Brain microvascular endothelial cell (primary cell): ENCODE measurements at places on chromosomes 3 and 15.
A peak's percentile ranks its signal among the peaks of the same experiment; 100 is the strongest.

GRCh38 chr3:173983343-173983742 lies 585.8 kb downstream of the NLGN1 start:
- DNase-seq, result no peak

DNA sequence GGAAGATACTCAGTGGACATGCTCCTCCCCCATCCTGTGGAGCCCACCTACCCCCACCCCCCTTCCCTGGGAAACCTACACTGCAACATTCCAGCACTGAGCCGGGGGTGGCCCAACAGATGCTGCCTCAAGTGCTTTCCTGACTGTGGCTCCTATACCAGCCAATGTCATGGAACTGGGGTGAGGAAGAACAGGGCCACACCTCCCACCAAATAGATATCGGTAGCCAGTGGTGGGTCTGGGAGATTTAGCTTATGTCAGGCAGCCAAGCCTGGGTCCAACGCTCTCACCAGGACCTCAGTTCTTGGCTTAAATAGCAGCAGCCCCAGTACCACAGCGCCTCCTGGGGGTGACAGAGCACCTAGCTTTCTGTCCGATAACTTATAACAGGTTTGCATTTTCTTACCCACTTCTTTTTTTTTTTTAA lies 30.3 kb downstream of the CDC25A start:
- DNase-seq, result peak; percentile 48

GRCh38 chr15:66734961-66735908 lies 33.2 kb downstream of the SMAD6 start:
- no peak for DNase-seq

GRCh38 chr15:25362545-25362944 lies 76.3 kb downstream of the UBE3A start:
- DNase-seq, result no peak

- DNase-seq, result peak; percentile 85
Observed at GRCh38 chr3:17632401-17633100, 109.9 kb downstream of the TBC1D5 start.

- no peak for DNase-seq
Observed at GRCh38 chr3:47296562-47297302, 14.0 kb downstream of the KLHL18 start.

- DNase-seq, result no peak
Observed at GRCh38 chr3:62039586-62039985, 333.8 kb downstream of the FEZF2 start.

DNA sequence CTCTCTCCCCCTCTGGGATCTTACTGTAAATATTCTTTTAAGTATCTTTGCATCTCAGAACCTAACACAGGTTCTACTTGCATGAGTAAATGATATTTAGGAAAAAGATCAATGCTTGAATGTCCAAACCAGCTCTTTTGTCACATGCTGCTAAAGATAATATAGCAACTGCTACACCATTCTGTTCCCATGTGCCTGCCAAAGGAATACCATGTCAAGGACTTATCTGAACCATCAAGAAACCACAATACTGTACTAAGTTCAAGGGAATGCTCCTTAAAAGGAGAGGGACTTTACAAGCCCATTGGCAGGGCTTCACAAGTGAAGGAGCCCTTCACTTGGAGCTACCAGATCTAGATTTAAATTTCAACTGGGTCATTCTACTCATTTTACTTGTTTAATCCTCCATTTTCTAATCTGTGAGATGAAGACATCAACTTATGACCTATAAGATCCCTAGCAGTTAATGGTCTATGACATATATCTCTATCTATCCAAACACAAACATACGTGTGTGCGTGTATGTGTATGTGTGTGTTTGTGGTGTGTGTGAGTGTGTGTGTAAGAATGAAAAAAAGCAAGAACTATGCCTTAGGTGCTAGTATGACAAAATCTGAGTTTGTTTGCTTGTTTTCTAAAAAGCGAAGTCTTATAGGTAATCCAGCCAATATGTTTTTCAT lies 13.0 kb upstream of the SEC62 start:
- DNase-seq, result no peak

DNA sequence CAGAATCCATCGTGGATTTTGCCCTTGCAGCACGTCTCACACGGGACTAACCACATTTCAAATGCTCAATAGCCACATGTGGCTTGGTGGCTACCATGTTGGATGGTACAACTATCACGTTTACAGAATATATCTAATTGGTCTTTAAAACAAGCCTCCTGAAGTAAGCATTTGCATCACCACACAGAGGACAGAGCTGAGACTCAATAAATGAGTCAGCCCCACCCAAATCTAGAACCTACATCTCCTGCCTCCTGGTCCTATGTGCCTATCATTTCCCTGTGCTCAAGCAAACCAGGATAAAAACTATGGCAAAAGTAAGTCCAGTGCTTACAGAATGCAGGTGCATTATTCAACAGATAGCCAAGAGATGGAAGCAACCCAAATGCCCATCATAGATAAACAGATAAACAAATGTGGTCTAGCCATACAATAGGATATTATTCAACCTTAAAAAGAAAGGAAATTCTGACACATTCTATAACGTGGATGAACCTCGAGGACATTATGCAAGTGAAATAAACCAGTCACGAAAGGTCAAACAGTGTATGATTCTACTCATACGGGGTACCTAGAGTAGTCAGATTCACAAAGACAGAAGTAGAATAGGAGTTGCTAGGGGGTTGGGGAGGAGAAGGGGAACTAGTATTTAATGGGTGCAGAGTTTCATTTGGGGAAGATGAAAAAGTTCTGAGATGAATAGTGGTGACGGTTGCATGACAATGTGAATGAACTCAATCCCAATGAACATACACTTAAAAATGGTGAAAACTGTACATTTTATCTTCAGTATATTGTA lies 43.9 kb downstream of the SRGAP3 start:
- no peak for DNase-seq

DNA sequence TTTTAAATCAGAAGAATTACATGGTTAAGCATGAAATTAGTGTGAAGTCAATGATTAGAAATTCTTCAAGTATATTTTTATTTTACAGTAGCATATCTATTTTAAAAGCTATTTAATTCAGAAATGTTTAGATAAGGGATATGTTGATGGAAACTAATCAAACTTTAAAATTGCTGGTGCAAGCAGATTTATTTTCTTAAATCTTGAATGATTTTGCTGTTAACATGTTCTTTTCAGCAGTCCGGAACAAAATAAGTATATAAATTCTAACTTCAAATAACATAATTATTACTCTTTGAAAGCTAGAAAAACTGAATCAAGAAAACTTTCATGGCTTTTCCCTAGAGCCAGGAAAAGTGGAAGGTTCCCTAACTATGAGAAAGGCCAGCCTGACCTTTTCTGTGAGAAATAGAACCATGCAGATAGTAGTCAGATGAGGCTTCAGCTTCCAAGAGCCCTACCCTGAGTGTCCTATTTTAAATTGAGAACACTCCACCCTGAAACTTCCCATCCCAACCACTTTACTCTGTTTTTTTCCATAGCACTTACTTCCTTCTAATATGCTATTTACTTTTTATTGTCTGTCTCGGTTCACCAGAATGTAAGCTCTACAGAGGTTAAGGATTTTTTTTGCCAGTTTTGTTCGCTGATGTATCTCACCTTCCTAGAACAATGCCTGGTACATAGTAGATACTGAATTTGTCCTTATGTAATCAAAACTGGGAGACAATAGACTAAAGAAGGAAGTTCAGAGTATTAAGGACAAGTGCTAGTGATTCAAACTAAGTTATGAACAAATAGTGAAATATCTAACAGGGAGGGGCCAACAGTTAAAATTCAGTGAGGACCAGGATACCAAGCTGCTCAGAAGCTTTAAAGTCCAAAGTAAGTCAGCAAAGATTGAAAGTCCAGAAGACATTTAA lies 66.8 kb downstream of the CD200R1L start:
- DNase-seq, result no peak

GRCh38 chr3:178129109-178129508 lies 407.1 kb upstream of the KCNMB2 start:
- DNase-seq, result no peak

DNA sequence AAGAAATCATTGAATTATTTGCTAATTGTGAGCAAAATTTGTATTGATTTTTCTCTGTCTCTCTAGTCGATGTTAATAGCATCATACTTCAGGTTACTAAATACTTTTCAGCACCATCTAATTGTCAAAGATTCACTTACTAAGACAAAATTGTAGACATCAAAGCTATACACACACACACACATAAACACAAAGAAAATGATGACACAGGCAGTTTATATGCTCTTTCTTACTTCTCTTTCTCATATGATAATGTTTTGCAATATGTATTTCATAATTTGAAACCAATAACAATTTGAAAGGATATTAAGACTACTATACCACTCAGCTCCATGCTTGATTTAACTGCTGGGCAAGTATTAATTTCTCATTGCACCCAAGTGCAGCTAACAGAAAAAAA lies 406.2 kb downstream of the ROBO2 start:
- DNase-seq, result no peak

- DNase-seq, result no peak
Observed at GRCh38 chr3:78830470-78830869, 937.3 kb downstream of the ROBO1 start.

- DNase-seq, result no peak
Observed at GRCh38 chr3:24678021-24678420, 183.4 kb upstream of the THRB start.
